ENCODE measurements at places on chromosomes 3 and 15.

DNA sequence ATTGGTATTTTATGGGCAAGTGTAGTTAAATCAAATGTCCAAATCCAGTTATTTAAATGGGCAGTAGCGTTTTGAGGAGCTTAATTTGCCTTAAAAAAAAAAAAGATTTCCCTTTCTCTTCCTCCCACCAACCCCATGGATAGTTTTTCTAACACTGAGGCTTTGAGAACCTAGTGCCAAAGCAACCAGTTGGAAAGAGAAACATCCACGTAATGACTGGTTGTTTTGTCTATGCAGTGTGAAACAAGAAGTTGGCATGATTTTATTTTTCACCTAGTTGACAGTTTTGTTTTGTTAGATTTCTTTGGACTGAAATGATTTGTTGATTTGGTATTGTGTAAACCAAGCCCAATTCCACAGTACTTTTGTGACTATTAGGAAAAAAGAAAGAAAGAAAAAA is 170.0 kb downstream of the SOX2 start:
- DNase-seq = no peak

DNA sequence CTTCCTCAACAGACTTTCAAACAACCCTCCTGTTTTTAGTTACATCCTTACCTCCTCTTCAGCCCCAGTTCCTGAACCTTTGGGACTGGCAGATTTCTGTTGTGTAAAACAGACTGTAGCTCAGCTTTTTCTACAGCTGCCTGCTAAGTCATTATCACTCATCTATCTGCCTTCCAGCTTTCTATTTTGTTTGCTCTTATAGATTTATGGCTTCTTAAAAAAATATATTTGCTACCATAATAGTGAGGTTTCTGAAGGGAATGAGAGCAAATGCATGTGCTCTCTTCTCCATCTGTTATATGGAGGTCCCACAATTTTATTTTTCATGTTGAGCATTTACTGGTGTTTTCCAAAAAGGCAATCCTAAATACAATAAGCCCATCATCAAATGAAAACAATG is 18.2 kb upstream of the GJD2 start:
- DNase-seq = no peak

DNA sequence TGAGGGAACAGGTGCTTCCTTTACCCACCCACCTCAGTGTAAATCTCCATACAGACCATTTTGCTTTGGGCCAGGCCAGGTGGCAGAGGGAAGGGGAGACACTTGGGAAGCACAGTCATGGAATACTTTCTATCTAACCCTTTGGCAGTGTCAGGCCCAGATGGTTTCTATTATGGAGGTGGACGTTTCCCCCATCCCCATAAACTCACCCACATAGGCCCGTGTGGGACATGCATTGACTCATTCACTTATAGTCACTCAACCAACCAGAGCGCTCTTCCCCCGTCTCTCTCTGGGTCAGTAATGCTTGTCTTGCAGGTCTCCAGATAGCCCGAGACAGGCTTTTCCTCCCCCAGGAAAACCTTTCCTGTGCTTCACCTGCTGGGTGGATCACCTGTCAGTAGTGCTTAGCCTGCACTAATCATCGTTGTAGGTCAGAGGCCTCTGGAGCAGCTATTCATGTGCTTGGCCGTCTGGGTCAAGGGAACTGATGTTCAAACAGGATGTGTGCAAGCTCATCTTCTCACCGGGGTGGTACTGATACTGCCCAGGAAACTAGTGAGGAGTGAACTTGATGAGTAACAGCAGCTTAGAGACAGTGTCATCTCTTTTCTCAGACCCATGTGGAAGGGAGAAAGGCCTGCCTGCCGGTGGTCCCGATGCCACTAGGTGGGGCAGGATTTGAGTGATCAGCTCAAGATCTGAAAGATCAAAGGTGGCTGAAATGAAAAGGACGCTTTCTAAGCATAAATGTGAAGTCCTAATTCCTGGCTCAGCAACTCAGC is 67.1 kb downstream of the CEMIP start:
- no peak for DNase-seq

- DNase-seq = no peak
These were observed 663.1 kb upstream of the ADAMTS9 start for GRCh38 chr3:65350801-65351476.

GRCh38 chr15:80747317-80748053 is 31.7 kb upstream of the CEMIP start:
- no peak for DNase-seq

DNA sequence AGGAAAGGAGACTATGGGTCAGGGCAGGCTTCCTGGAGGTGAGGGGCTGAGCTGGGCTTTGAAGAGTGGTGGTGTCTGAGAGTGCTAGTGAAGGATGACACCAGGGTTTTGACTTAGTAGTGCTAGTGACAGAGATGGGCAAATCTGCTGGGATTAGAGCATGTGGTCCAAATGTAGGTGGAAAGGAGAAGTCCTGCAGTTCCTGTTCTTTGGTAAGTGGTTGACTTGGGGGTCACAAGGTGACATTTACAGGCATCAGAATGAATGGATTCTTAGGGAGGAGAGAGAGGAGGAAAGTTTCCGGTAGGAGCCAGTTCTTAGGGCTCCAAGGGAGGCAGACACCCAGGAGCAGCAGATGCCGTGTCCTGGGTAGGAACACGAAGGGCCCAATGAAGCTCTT is 796 bp upstream of the DOCK3 start:
- no peak for DNase-seq

GRCh38 chr3:129582799-129583198 is 23.7 kb downstream of the PLXND1 start:
- no peak for DNase-seq

DNA sequence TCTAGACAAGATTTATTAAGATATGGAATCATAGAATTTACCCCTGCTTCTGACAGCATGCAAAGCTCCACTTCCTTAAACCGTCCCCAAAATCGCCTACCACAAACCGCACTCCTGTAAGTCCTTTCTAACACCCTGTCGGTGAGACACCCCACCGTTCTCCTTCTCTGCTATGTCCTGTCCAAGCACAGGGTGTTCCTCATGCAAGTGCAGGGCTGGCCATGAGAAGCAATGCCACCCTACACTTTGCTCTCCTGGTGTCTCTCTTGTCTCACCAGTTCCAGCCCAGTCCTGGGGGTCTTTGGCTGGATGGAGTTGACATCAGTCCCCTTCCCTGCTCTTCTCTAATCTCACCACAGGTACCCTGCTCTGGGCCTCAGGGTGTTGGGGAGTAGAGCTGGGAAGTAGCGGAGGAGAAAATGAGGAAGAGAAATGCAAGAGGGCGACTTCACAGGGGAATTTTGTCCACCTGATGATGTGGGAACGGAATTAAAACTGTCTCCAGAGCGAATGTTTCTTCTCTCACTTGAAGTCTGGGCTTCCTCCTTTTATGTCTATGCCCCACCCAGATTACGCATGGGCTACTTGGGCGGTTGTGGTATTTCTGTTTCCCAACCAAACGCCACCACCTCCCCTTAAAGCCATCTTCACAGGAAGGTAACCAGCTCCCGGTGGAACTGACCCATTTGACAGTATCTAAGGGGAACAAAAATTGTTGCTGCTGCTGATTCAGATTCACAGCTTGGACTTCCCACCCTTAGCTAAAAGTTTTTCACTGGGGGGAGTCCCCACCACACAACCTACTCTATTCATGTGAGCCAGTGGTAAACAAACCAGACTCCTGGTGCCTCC is 49.9 kb downstream of the CASR start:
- no peak for DNase-seq

DNA sequence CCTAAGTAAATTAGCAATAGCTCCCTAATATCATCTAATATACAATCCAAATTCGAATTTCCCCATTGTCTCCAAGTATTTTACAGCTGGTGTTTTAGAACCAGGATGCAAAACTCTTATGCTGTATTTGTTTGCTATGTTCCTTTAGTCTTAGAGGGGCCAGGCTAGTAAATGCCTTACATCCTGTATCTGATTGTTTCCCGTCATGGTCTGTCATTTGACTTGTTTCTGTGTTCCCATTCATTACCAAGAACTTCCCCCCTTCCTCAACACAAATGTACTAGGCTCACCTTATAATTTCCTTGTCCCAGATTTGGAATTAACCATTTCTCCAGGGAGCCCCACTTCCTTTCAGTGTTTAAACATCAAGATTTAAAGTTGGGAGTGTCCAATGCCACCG is 54.1 kb downstream of the ABTB1 start:
- DNase-seq = no peak

DNA sequence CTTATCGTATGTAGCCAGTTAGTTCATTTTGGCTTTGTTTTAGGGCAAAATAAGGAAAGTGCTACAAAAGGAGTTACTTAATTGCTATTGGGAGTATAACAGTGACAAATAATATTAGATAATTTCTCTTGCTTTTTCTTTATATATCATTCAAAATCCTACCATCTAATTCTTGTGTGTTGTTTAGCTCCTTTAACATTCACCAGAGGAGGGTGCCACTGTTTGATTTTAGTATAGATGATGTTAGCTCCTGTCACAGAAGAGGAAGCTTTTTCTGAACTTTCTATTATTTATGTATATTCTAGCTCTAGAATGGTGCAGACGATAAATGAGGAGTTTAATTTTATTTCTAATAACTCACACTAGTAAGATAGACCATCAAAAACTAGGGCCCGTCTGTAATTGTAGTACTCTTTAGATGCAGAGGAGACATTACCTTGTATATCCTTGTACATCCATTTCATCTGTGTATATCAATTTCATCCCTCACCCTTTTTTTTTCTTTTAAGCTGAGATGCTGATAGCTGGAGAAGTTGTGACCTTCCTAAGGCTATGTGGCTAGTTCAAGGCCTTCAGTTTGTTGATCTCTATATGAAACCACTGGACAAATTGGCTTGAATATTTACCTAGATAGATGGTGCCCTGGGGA is 3.0 kb downstream of the PPM1L start:
- no peak for DNase-seq

GRCh38 chr15:60916032-60916678 is 312.9 kb downstream of the RORA start:
- DNase-seq = no peak

DNA sequence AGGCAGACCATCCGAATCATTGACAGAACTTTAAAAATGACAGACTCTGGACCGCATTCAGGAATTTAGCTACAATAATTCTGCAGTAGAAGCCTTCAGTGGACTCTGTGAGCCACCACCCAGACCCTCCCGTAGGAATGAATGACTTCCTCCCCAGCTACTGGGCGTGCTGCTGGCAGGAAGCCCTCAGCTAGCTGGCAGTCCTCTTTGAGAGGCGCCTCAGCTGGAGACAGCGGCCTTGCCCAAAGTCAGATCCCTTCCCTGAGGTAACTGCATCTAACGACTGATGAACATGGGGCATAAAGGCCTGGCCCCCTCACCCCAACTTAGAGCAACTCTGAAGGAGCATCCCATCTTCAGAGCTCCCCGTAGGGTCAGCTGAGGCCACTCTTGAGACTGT is 25.8 kb downstream of the CRABP1 start:
- no peak for DNase-seq

- no peak for DNase-seq
These were observed 632 bp upstream of the COPS2 start for GRCh38 chr15:49155834-49156627.

DNA sequence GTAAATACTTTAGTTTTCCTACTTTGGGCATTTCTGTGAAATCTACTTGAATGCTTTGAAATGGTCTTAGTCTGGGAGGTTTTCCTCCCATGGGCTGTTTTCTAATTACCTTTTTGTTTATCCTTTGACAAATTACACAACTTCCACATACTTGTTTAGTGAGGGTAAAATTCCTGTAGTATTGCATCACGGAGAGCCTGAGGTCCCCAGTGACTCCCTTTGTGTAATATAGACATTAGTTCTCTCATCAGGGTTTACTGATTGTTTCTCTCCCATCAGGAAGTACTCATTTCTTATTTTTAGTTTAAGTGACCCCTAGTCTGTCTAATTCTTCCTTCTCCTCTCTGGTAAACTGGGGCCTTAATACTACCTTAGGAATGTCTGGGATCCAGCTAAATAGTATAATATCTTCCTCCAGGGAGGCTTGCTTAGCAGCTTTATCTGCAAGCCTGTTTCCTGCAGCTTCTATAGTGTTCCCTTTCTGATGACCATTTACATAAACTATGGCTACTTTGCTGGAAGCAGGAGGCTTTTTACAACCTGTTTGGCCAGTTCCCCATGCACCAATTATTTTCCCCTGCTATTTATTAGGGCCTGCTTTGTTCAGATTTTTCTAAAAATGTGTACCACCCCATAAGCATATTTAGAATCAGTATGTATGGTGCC is 87.2 kb upstream of the XCR1 start:
- no peak for DNase-seq

GRCh38 chr3:190371152-190371551 is 16.8 kb upstream of the CLDN16 start:
- no peak for DNase-seq

DNA sequence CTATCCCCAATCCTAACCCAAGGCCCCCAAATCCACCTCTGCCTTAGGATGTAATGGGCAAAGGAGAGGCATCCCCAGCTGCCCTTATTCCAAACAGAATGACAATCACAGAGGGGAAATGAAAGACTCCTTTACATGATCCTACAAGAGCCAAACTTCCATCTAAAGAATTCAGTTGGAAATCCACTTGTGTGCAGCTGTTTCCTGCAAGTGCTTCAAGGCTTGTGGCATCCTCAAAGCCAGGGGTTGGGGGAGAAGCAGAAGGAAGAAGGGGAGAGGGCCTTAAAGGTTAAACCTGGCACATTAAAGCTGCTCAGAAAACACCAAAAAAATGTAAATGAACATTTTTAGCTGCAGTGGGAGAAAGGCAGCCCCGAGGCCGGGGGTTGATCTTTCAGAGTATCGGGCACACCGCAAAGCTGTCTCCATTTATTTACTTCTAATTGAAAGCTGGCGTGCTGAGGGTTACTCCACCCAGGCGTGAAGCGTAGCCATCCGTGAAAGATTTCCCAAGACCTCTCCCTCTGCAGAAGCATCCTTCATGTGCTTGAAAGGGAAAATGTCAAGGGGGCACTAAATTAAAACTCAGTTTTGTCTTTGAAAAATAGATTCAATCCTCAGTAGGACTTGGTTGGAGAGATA is 217.8 kb downstream of the SHQ1 start:
- no peak for DNase-seq

DNA sequence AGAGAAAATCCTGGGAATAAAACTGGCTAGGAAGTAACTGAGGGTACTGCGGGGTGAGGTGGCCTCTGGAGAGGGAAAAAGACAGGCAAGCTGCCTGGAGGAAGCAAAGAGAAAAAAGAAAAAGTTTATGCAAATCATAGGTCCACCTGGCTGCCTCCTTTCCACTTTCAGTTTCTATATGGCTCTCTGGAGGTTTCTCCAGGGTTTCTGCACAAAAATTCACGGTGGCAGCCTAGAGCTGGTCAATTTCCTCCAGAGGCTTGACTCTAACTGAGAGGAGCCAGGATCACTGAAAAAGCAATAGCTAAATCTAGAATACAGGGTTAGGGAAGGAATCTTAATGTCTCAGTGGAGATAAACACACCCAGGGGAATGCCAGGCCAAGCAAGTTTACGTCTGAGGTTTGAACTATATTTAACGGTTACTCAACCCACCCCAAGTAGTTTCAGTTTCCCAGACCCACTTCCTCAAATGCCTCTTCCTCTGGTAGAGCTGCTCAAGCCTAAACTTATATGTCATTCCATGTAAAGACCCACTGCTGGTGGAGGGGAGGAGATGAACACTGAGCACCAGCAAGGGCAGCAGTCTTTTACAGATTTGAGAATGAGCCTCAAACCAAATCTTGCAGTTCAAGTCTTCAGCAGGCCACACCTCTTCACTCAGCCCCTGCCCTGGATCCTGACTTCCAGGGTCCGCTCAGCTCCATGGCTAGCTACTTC is 5.7 kb downstream of the LYSMD2 start:
- DNase-seq = peak; percentile 19

- DNase-seq = no peak
These were observed 485.0 kb upstream of the ATP11B start for GRCh38 chr3:182308328-182308727.

Measured in effector CD4-positive, alpha-beta T cell (primary cell).